Activated CD8-positive, alpha-beta memory T cell treated with anti-CD3 and anti-CD28 coated beads for 1 hour (primary cell): ENCODE measurements at places on chromosomes 3 and 15.

DNA sequence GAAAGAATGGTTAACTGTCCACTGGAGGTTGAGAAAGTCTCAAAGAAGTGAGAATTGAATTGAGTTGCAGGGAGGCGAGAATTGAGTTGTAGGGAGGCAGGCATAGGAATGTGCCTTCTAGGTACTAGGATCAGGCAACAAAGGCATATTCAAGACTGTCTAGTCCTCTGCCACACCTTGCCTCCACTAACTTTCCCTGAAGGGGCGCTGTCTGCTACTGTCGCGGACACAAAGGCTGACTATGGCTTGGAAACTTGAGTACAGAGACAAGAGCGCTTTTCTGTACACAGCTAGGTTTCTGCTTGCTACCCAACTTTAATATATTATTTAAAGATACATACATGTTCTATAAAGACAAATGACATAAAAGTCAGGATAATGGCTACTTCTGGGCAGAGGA is 10.4 kb upstream of the FBXL22 start:
- DNase-seq: no peak

- no peak for DNase-seq
These were observed 15.5 kb upstream of the PPP1R2 start for GRCh38 chr3:195558602-195559001.

DNA sequence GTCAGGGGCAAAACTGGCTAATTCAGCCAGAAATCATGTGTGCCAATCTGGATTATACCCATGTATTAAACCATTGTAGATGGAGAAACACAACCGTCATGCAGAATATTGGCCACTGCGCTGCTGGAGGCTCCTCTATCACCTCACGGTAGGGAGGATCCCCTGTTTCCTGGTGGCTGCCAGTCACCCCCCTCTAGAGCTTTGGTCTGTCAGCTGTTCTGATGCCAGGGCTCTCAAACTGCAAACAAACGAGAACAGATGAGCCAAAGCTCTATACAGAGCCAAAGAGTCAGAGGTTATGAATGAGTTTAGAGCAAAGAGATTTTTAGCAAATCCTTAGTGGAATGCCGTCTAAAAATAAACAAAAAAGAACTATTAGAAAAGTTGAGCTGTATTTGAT is 62.5 kb downstream of the IL20RB start:
- DNase-seq: no peak

GRCh38 chr15:65870889-65871533 is 1.7 kb downstream of the RAB11A start:
- no peak for DNase-seq

DNA sequence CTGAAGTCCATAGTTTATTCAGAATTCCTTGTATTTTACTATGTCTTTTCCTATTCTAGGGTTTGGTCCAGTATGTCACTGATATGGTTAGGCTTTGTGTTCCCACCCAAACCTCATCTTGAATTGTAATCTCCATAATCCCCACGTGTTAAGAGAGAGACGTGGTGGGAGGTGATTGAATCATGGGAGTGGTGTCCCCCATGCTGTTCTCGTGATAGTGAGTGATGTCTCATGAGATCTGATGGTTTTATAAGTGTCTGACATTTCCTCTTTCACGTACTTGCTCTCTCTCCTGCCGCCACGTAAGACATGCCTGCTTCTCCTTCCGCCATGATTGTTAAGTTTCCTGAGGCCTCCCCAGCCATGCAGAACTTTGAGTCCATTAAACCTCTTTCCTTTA is 6.6 kb upstream of the TEX9 start:
- no peak for DNase-seq

DNA sequence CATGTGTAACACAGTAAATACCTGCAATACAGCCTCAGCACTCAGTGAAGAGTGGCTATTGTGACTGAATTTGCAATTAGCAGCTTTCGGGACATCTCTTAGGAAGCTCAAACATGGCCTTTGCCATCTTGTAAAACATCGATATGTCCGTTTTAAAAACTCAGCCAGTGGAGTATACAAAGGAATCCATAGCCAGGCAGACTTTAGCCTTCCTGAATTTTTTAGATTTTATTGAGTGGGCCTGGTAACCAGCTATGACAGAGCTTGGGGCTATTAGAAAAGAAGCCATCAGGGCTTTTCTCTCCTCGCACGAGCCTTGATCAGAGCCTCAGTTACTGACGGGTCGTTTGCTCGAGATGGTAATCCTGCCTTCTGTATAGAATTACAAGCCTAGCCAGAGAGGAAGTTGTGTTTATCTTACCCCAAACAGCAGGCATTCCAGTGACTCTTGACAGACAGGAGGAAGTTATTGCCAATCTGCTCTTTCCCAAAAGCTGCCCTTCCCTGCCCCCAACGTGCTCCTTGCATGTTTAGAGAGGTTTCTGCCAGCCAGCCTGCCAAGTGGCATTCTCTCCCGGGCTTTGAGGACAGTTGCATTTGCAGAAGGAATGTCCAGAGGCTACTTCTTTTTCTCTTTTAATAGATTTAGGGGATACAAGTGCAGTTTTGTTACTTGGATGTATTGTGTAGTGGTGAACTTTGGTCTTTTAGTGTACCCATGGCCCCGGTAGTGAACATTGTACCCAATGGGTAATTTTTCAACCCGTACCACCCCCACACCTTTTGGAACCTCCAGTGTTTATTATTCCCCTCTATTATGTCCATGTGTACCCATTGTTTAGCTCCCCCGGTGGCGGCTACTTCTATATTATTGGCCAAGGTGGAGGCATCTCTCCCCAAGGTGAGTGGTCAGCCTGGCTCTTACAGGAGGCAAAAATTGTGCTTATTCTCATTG is 40.6 kb downstream of the ITPR1 start:
- no peak for DNase-seq

GRCh38 chr3:69786854-69787253 is 47.6 kb downstream of the MITF start:
- DNase-seq: no peak

DNA sequence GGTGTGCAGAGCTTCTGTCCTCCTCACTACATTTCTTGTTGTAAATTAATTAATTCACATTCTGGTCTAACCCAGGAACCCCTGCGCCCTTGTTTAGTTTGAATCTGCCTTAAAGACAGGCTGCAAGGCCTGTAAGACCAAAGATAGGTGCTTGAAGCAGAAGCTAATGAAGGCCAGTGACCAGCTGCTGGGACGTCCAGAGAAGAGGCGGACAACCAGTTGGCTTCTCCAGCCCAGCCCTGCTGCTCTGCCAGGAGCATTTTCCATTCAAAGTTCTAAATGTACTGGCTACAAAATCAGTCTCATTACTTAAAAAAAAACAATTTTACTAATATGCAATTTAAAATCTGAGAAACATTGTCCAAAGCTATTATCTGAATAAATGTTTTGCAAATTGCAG is 43.6 kb downstream of the FSIP1 start:
- no peak for DNase-seq

DNA sequence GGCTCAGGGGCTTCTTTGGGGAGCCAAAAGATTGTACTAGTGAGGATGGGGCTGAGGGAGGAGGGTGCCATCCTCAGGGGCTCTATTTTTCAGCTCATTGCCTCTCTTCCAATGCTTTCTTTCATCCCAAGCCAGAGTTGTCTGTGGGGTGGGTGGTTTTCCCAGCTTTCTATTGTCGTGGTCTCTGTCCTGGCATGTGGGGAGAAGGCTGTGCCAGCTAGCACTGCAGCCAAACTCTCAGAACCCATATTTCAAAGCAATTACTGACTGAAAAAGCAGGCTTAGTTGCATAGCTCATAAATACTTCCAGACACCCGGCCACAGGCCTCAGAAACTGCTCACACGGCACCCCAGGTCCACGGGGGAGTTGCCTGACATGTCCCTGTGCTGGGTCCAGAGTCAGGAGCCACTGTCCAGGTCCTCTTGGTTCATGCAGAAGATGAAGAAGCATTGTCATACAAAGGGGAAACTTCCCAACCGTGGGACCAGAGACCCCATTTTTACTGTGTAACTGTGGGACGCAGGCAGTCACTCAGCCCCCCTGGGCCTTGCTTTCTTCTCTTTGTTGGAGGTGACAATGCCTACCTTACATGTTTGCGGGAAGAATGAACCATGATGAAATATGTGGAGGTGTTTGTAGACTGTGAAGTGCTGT is 27.6 kb downstream of the FGD5 start:
- DNase-seq: no peak
